ENCODE measurements at places on chromosomes 5 and 9.
A peak's percentile ranks its signal among the peaks of the same experiment; 100 is the strongest.

GRCh38 chr9:108444400-108445358 is 411.1 kb downstream of the ACTL7B start:
- no peak for DNase-seq

- peak; percentile 57 for DNase-seq
These were observed 88.1 kb downstream of the KCNN2 start for GRCh38 chr5:114449860-114450421.

DNA sequence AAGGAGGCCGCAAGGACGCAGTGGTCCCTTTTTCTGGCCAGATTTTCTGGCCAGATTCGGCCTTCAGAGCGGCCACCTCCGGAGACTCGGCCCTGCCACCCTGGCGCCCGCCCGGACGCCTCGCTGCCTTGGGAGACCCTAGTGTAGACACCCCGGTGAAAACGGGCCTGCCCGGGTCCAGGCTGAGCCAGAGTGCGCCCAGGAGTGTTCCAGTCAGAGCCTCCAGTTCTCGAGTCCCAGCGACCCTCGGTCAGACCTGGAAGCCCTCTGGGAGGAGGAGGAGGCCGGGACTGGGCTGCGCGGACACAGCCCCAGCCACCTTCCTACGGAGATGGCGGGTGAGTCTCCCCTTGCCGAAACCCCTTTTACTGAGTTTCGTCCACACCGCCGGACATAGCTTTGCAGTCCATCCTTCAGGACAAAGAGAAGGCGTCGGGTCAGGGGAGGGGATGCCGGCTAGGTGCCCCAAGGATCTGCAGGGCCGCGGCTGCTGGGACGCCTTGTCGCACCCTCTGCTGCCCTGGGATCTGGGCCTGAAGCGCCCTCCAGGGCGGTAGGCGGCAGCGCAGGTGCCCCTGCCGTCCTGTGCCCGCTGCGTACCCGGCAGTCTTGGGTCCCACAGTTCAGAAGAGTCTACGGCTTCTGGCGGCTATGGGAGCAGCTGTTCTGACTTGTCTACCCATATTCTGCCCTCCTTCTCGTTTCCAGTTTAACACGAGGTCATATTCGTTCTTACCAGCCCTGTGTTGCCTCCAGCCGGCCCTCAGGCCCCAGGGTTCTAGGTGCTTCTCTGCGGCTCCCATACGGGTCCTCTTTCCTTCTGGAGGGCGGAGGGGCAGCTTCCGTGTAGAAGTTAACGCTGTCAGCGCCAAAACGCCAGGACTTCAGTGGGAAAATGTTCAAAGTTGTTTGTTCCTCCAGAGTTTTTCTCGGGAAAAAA is 1771.7 kb upstream of the CDH9 start:
- DNase-seq = no peak

DNA sequence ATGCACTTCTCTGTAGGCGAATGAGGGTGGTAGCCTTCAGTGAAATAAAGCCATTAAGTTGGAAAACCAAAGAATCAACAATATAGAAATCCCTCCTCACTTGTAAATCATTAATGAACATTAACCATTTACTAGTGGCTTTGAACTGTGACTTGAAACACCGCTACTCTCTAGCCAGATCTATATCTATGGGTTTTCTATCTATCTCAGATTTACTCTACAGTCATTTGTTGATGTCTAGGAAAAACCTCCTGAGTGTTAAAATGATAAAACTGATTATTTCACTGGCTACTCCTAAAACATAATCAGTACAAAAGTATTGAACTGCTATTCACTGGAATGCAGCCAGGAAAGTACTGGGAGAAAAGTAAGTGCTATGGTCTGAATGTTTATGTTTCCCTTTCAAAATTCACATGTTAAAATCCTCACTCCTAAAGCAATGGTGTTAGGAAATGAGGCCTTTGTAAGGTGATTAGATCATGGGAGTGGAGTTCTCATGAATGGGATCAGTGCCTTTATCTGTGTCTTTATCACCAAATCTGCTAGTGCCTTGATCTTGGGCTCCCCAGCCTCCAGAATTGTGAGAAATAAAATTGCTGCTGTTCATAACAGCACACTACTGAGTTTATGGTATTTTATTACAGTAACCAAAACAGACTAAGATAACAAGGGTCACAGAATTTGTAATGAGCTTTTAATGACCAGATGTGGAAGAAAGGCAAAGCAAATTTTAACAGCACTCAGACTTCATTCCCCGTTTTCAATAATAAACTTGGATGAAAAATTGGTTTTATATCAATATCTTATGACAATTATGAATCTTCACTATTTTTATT is 8.6 kb upstream of the OXCT1 start:
- DNase-seq = no peak

DNA sequence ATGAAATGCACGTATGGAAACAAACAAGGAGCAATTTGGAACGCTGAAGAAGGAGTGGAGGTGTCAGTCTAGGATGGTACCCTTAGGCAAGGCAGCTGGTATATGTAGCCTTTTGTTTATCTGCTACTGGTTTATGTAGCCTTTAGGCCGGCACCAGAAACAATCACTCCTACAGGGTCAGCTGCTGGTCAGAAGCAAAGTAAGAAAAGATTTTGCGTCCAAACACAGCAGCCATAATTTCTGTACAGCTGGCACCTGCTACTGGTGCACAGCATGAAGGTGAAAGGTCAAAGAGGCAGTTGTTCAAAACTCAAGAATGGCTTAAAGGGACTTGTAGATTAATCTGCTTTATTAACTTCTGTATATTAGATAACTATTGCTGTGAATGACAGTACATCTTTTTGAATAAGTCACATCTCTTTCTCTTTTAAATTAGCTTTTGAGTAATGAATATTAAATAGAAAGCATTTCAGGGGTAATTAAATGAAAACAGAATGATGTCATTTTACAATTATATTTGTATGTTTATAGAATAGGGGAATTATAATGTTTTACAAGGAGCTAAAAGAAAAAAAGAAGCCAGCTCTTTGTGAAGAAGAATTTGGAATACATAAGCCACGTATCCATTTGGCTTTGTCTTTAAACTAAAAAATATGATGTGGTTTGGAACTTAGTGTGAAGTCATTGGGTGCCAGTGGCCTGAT is 33.1 kb upstream of the TLX3 start:
- DNase-seq = no peak
